ENCODE measurements at places on chromosomes 11 and 22.

DNA sequence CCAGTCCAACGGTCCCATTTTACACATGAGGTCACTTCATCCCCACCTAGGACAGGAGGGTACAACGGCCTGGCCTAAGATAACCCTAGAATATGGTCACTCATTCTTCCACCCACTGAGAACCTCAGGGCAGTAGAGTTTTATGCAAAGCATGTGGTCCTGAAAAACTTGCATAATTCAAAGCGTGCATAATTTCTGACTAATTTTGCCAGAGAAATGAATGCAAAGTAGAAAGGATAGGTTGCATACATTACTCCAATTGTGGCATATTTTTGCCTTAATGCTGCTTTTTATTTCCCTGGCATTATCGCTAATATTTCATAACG lies 32.5 kb upstream of the SLC35C1 start:
- DNase-seq, result no peak

DNA sequence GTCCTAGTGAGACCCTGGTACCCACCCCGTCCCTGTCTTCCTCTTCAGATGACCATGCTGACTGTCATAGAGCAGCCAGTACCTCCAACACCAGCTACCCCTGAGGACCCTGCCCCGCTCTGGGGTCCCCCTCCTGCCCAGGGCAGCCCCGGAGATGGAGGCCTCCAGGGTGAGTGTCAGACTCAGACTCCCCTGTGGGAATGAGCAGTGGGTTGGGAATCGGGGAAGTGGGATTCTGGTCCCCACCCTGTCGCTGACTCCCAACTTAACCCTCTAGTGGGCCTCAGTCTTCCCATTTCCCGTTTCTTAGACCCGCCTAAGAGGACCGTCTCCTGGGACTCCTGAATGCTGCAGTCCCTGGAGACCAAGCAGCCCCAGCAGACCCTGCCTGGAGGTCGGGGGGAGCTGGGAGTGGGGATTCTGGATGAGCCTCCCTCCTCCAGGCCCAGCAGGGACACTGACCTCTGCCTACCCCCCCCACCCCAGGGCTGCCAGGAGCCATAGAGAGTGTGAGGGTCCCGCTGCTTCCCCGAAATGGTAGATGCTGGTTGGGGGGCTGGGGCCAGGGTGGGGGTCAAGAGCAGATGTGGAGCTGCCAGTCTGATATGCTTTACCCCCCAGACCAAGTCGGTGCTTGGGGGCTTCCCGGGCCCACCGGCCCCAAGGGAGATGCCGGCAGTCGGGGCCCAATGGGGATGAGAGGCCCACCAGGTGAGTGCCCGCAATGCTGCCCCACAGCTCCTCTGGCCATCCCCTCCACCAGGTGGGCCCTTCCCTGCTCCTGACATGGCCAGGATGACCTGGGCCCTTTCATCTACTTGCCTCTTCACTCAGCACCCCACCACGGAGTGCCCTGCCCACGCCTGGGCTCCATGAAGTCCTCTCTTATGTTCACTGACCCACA lies 25.5 kb downstream of the EMID1 start:
- no peak for DNase-seq

- DNase-seq, result no peak
Observed at GRCh38 chr11:35796562-35796961, 134.0 kb downstream of the TRIM44 start.

GRCh38 chr22:49462795-49463194 lies 364.9 kb downstream of the BRD1 start:
- no peak for DNase-seq

DNA sequence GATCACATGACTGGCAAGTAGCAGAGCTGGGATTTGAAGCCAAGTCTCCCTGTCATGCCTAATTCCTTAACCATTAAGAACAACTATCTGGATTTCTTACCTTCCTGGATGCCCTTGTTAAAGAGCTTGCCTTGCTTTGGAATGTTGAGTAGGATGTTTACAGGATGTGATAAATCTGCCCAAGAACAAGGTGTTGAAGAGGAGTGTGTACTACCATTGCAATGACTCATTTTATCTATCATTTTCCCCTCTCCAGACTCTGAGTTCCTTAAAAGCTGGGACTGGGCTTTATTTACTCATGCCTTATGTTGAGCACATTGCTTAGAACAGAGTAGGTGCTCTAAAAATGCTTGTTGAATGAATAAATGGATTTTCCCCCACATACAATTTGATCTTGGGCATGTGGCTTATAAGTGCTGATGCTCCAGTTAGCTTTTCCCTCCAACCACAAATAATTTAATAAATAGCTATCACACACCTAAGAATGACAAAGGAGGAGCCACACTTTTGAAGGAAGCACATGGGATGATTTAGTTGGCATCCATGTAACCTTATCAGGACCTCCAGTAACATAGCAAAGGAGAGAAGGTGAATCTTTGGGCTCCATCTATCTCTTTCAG lies 268.6 kb upstream of the SESN3 start:
- DNase-seq, result no peak

DNA sequence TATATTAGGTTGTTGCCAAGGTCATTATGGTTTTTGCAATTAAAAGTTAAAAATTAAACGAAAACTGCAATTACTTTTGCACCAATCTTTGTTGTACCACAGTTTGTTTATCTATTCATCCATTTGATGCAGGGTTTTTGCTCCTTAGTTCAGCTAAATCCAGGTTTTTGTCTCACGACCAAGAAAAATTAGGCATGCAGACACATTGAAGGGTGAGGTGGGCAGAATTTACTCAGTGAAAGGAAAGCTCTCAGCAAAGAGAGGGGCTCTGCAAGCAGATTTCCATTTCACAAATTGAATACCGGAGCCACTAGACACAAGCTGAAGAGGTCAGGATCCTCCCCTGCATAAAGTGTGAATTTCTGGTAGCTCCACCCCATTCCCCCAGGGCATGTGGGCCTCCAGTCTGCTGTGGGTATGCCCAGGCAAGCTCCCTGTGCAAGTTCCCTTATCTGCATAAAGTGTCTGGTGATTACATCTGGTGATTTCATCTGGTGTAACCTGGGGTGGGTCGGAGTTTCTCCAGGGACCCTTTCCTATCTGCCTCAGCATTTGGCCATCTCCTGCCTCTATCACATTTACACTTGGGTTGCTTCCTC lies 33.3 kb downstream of the APOL6 start:
- no peak for DNase-seq

DNA sequence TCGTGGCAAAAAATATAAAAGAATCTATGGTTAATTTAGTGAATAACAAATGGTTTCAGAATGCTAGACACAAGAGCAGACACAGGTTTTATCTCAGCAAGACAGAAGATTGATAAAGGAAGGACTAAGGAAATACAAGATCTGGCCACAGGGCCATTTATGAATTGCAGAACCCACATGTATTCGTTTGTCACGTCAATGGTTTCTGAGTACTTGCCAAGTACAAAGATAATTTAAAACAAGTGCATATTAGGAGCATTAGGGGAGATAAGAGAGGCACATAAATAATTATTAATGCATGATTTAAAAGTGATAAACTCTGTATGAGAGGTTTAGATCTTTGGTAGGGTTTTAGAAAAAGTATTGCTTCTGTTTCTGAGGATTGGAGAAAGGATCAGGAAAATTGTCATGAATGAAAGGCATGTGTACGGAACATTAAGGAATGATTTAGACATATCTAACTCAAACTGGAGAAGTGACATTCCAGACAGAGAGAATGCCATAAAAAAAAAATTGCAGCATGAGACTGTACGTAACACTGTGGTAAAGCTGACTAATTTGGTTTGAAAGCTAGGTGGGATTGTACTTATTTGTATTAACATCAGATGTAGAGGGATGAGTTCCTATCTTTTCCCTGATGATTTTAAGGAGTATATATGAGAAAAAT lies 727.1 kb downstream of the NELL1 start:
- DNase-seq, result no peak

- no peak for DNase-seq
Observed at GRCh38 chr11:120017582-120018150, 120.2 kb downstream of the TRIM29 start.
